AG10803 (cell line): ENCODE measurements at places on chromosomes 6 and 20.
A peak's percentile ranks its signal among the peaks of the same experiment; 100 is the strongest.

- DNase-seq, result peak; percentile 81
Measured at GRCh38 chr6:13354331-13355042, 26.1 kb upstream of the TBC1D7 start.

DNA sequence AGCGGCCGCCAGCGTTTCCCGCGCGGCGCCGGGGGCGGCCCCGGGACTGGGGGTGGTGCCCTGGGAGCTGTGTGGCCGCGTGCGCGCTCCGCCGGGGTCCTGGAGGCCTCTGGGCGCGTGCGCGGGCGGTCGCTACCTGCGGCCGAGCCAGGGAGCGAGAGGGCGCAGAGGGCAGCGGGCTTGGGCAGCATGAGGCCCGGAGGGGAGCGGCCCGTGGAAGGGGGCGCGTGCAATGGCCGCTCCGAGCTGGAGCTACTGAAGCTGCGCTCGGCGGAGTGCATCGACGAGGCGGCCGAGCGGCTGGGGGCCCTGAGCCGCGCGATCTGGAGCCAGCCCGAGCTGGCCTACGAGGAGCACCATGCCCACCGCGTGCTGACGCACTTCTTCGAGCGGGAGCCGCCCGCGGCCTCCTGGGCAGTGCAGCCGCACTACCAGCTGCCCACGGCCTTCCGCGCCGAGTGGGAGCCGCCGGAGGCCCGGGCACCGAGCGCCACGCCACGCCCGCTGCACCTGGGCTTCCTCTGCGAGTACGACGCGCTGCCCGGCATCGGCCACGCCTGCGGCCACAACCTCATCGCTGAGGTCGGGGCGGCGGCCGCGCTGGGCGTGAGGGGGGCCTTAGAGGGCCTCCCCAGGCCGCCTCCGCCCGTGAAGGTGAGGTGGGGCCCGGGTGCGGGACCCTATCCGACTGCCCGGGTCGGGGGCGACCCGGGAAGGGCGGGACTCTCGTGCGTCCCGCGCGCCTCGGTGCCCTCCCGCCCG, at the start of gene PM20D2:
Gene PM20D2, plus strand, starts transcription at position 100 of the 762 bp plus-strand sequence. Its CDS starts 90 bp downstream, at position 190.
- peak; percentile 13 for DNase-seq

DNA sequence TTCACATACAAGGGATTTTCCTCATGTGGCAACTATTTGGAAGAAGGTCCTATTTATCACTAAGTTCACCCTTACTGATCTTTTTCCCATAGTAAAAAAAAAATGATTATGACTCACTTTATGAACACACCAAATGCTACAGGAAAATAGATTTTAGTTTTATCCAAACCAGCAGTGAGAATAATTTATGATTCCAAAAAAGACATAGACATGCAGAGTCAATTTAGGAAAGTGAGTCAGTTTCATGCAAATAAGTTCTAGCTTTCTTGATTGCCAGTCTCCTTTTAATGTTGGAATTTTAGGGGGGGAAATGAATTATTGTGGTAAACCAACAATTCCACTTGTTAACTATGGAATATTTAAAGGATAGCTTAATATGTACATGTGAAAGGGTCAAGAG, 64.0 kb upstream of the RNF146 start:
- DNase-seq, result peak; percentile 70

- peak; percentile 21 for DNase-seq
Measured at GRCh38 chr6:30885481-30885998, 1.2 kb downstream of the DDR1 start.

DNA sequence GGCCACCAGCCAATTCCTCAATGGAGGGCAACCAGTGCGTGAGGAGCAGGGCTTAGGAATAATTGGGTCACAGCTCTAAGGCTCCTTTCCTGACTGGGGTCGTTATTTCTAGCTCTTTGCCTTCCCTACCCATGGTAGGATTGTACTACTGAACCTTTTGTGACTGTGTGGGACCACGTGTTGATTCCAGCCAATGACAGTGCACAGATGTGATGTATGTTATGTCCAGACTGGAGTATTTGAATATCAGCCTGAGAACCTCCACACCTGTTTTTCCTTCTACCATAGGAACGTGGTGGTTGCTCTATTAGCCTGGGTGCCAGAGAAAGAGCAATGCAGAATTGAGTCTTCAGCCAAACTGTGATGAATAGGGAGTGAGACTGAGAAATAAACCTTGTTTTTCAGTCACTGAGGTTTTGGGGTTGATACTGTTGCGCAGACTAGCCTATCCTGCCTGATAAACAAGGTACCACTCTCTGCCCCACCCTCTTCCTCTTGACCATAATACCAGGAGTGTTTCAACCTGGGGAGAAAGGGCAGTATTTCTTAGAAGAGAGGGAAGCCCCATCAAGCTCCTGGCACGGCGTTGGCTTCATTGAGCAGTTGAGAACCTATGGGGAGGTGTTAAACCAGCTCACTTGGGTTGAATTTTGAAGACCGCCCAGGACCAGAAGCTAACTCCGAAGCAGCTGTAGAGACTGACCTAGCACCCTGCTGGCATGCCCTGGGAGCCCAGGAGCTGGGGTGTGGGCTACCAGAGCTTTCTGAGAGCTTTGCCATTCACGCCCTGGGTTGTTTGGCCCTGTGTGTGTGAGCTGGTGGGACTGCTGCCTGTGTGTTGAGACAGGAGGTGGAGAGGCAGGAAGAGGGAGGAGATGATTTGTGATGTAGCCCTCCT, 105.5 kb upstream of the BACH2 start:
- no peak for DNase-seq
